Glomerular endothelial cell (primary cell): ENCODE measurements at places on chromosomes 3 and 15.

GRCh38 chr3:11168881-11169805 is 14.8 kb downstream of the HRH1 start:
- DNase-seq, result no peak

GRCh38 chr3:49671291-49672288 is 2.6 kb upstream of the APEH start:
- no peak for DNase-seq

- no peak for DNase-seq
Measured at GRCh38 chr3:71865727-71866126, 80.8 kb upstream of the PROK2 start.

DNA sequence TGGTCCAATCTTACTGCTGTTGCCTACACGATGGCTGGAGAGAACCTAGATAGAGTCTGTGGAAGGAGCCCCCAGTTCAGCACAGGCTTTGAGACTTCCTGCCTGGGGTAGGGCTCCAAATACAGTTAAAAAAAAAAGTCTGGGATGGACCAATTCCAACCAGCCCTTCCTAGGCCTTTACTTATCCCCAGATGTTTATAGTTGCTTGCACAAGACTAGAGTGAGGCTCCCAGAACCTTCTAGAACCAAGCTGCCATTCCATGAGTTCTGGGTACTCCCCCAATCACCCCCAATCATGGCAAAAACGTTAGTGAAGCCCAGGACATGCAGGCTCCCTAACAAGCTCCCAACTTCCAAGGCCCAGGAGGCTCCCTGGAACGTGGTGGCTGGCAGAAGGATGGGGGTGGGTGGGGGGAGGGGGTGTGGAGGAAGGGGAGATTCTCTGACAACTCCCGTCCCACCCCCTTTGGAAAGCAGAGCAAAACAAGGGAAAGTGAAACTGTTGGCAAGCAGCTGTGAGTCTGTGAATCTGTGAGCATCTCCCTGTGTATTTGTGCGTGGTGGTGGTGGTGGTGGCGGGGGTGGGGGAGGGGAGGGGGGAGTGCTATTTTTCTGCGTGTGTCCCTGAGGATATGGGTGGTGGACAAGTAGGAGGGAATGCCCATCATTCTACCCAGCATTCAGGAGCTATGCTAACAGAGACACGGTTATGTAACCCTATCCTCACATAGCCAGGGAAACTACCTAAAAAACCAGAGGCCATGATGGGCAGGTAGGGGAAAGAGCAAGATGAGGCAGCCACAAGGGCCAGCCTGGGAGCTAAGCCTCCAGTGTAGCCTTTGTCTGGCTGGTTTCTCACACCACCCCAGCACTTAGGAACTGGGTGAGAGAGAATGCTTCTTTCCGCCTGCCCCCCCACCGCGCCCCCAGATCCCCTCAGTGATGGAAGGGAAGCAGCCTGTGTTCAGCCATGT is 2.0 kb downstream of the MST1R start:
- DNase-seq, result no peak

GRCh38 chr3:41075975-41076374 is 123.3 kb upstream of the CTNNB1 start:
- no peak for DNase-seq

- no peak for DNase-seq
Measured at GRCh38 chr15:49297584-49297983, 125.5 kb upstream of the FGF7 start.

DNA sequence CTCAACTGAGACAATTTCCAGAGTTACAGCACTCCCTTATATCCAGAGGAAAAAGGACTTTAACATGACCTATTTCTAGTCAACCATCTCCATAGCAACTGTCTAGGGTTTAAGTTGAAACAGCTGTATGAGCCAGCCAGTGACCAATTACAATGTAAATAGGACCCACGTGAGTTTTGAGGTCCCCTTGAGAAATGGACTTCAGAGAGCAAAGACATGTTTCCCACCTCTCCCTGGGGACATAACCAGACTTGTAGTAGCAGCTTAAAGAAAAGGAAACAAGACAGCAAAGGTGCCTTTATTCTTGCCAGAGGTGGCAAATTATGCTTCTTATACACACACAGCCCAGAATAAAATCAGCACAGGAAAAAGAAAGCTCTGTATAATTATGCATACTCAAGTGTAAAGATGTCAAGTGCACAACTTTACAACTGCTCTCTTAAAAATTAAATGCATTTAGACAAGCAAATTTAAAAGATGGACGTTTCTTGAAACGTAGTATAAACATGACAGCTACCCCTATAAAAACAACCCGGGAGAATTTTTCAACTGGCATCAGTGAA is 40.2 kb downstream of the SUMF1 start:
- peak; percentile 20 for DNase-seq

DNA sequence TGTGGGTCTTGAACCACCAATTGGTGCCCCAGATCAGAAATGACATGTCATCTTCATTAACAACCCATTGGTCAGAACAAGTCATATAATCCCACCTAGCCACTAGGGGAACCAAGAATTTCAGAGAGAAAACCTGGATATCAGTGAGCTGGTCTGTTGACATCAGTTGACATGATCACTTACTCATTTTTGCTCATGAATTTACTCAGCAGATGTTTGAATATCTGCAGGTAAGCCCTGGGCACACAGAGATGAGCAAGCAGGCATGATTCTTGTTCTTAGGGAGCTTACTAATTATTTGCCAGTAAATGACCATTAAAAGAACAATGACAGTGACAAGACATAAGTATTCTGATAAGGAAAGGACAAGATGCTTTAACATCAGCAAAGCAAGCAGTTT is 64.3 kb upstream of the PLCL2 start:
- DNase-seq, result no peak

GRCh38 chr3:33081812-33082211 is 15.1 kb downstream of the GLB1 start:
- DNase-seq, result no peak

DNA sequence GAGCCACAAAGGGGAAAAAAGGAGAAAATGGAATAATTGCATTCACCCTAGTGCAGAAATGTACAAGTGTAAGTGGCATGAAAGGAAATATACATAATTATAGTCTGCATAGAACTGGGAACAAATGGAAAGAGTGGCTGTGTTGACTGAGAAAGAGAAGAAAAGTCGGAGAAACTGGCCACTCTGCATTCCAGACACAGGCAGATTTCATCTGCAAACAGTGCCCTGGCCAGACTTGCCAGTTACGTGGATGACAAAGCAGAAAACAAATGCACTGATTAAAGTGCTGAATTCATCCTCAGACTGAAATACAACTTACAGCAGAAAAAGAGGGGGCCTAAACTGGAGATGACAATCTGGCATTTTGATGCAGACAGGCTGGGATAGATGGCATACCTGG is 129.8 kb downstream of the FGF12 start:
- no peak for DNase-seq

DNA sequence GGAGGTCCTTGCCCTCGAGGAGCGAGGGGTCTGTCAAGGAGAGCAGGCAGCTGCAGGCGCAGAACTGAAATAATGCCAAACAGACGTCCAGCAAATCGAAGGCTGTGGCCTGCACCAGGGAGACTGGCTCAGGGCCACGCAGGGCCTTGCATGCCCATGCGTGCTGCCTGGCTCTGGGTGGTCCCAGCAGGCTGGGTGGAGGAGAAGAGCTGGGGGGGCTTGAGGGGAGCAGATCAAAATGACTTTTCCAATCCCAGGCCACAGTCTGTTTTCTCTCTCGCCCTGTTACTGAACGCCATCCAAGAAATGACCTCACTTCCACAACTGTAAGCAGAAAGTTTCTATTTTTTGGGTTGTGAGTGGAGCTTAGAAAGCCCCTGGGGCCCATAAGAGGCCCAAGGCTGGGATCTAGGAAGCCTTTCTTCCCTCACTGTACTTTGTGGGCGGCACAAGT is 96.9 kb upstream of the RPL32 start:
- no peak for DNase-seq

DNA sequence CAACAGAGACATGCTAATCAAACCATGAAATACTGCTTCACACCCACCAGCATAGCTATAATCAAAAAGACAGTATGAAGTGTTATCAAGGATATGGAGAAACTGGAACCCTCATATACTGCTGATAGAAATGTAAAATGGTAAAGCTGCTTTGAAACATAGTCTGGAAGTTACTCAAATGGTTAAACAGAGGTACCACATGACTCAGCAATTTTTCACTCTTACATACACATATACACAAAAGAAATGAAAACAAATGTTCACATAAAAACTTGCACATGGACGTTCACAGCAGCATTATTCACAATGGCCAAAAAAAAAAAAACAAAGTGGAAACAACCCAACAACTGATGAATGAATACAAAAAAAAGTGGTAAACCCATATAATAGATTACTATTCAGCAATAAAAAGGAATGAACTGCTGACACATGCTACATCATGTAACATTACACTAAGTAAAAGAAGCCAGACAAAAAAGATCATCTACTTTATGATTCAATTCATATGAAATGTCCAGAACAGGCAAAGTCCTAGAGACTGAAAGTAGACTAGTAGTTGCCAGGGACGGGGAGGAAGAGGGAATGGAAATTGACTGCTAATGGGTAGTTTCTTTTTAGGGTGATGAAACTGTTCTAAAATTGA is 23.2 kb downstream of the ZNF148 start:
- DNase-seq, result no peak
